ENCODE measurements at places on chromosomes 5 and 9. TPM values are rescaled to one million over a fixed set of nuclear protein-coding genes. Genes with fewer than 3 reads are reported as not detected.

The WDR70 gene
- 21.9 TPM for total RNA-seq

The BTNL3 gene
- total RNA-seq, result not detected

GRCh38 chr5:153794327-153794726, 244.4 kb downstream of the FAM114A2 start:
- DNase-seq, result no peak
- no peaks in the 10 kb centered on the region for H3K27me3 ChIP-seq
- no peaks in the 10 kb centered on the region for H3K4me1 ChIP-seq
- H3K4me3 ChIP-seq, result no peak overlapping the region
- H3K27ac ChIP-seq, result no peak overlapping the region

- no peaks in the 10 kb centered on the region for H3K27me3 ChIP-seq
- no peak for DNase-seq
- no peak overlapping the region for H3K27ac ChIP-seq
- no peak overlapping the region for H3K4me3 ChIP-seq
- no peaks in the 10 kb centered on the region for H3K4me1 ChIP-seq
- no peaks in the 10 kb centered on the region for H3K36me3 ChIP-seq
Measured at GRCh38 chr5:173530547-173530946, 85.9 kb downstream of the BOD1 start.

GRCh38 chr5:150637245-150638052, 3.0 kb upstream of the SYNPO start:
- no peak overlapping the region for H3K27ac ChIP-seq
- peaks cover 36% of the 10 kb centered on the region for H3K4me1 ChIP-seq
- H3K36me3 ChIP-seq, result no peaks in the 10 kb centered on the region
- DNase-seq, result peak; percentile 54
- no peaks in the 10 kb centered on the region for H3K27me3 ChIP-seq

- no peaks in the 10 kb centered on the region for H3K36me3 ChIP-seq
- H3K27me3 ChIP-seq, result no peaks in the 10 kb centered on the region
- H3K4me3 ChIP-seq, result no peak overlapping the region
- H3K4me1 ChIP-seq, result peaks cover 3% of the 10 kb centered on the region
- DNase-seq, result no peak
- no peak overlapping the region for H3K27ac ChIP-seq
Measured at GRCh38 chr9:109624143-109624542, 126.0 kb upstream of the PTPN3 start.

- H3K4me3 ChIP-seq, result no peak overlapping the region
- DNase-seq, result no peak
- H3K36me3 ChIP-seq, result no peaks in the 10 kb centered on the region
- H3K27ac ChIP-seq, result no peak overlapping the region
- H3K27me3 ChIP-seq, result no peaks in the 10 kb centered on the region
- H3K4me1 ChIP-seq, result no peaks in the 10 kb centered on the region
Measured at GRCh38 chr5:175724314-175725275, 66.7 kb downstream of the HRH2 start.

Data from ovary (tissue), 10 donors.